ENCODE measurements at places on chromosomes 5 and 9.

GRCh38 chr5:167853421-167853820 is 438.0 kb upstream of the WWC1 start:
- DNase-seq: no peak

DNA sequence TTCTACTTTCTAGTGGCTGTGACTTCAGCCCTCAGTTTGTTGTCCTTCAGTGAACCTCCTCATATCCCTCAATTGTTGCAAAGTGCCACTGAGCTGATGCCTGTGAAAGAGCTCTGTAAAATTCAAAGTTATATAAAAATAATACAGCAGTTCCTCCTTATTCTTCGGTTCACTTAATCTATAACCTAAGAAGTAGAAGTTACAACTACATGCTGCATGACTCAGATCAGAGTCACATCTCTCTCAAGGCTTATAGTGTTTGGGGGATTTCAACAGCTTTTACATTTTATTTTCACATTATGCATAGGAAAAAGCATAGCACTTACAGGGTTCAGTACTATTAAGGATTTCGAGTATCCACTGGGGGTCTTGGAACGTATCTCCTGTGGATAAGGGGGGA is 25.1 kb upstream of the GCNT1 start:
- DNase-seq: no peak

- no peak for DNase-seq
Observed at GRCh38 chr9:131096269-131097125, at the start of gene AIF1L. Gene AIF1L, plus strand, starts transcription at chr9:131096531. Its CDS starts 99 bp downstream, at chr9:131096630.

- DNase-seq: no peak
Observed at GRCh38 chr9:95116808-95117204, 200.7 kb downstream of the FANCC start.

- DNase-seq: no peak
Observed at GRCh38 chr5:15746833-15747232, 246.9 kb downstream of the FBXL7 start.

- no peak for DNase-seq
Observed at GRCh38 chr5:125180231-125180829, 433.9 kb upstream of the ZNF608 start.

DNA sequence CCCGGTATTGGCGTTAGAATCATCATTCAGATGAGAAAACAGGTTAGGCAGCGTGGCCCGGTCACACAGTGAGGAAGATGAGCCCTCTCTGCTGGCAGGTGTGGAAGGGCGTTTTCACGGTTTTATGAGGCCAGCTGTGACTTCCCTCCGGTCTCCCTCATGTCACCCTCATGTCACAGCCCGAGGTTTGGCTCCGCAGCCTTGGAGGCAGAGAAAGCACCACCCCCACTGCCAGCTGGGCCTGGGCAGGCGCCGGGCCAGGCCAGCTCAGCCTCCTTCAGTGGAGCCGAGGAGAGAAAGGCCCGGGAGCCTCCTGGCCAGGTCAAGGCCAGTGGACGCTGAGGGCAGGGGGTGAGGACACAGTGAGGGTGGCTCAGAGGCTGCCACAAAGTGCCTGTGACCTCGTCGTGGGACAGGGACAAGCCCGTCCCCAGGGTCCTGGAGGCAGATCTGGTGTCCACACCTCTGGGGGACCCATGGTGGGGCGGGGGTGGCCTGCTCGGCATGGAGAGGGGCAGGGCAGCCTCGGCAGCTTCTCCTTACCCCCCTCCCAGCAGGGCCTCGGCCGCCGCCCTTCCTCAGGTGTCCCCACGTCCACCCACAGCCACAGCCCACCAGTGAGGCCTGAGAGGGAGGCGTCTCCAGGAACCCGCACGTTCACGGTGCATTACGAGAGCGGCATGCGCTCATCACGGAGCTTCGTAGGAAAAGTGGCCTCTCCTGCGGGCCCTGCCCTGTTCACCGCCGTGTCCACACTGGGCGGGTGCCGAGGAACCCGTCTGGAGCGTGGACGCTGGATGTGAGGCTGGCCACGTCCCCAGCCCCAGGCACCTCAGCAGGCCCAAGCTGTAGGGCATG is 32.2 kb downstream of the EXD3 start:
- DNase-seq: no peak

- DNase-seq: no peak
Observed at GRCh38 chr5:9362600-9362999, 183.3 kb downstream of the SEMA5A start.

- DNase-seq: no peak
Observed at GRCh38 chr5:2856206-2856605, 104.7 kb upstream of the IRX2 start.

- DNase-seq: no peak
Observed at GRCh38 chr5:28110781-28111180, 1072.4 kb upstream of the CDH9 start.

GRCh38 chr9:98318834-98319478 is 63.5 kb upstream of the TBC1D2 start:
- DNase-seq: no peak

GRCh38 chr9:132782037-132782436 is 96.0 kb downstream of the AK8 start:
- DNase-seq: no peak

- no peak for DNase-seq
Observed at GRCh38 chr9:4762886-4763541, 22.0 kb upstream of the AK3 start.

DNA sequence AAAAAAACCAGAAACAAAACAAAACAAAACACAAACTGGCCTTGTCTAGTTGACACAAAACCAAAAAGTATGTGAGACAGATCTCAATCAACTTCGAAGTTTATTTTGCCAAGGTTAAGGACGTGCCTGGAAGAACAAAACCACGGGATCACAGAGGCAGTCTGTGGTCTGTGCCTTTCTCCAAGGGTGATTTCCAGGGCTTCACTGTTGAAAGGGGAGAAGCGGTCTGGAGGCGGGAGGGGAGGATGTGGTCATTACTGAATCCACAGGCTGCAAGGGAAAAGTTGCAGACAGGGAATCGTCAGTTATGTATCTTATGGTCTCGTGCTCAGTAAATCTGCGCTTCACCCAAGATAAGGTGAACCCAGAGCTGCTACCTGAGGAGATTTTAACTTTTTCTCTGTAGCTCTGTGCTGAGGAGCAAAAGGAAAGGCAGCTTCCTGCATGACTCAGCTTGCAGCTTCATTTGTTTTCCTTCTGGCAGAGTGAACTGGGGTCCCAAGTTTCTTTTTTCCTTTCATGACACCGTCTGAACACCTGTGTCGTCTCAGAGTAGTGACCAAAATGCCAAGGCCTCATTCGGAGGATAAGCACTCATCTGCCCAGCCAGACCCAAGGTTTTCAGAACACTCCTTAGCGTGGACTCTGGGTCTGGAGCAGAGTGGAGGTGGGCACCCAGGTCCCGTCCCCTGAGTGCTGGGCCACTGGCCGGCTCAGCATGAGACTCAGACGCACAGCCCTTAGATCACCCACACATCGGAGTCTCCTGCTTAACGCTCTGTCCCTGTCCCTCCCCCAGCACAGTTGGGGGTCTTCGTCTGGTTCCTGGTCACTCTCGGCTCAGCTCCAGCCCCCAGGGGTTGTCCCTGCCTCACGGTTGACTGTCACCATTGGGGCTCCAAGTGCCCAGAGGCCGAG is 25.9 kb downstream of the ROPN1L start:
- no peak for DNase-seq

- DNase-seq: no peak
Observed at GRCh38 chr9:72361217-72361616, 3.8 kb downstream of the ZFAND5 start.

Data from GM12878 (cell line).